Activated T-cell treated with anti-CD3 and anti-CD28 coated beads, Interleukin-2, amount 50 U/mL, for 4 hours (primary cell): ENCODE measurements at places on chromosomes 16 and 17.
A peak's percentile ranks its signal among the peaks of the same experiment; 100 is the strongest.

DNA sequence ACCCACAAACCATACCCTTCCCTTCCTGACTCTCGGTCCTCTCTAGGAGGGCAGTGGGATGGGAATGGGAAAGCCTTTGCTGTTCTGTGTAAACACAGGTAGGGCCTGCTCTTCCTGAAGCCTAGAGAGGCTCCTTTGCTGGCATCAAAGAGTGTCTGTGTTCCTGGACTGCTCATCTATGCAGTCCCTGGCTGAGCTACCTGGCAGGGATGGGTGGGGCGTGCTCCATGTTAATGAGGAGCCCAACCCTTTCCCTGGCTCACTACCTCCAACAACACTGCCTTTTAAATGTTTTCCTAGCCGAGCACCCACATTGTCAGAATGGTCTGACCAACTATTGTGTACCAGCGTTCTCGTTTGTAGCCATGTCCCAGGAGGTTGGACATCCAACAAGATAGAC is 26.6 kb upstream of the NAGLU start:
- no peak for DNase-seq

DNA sequence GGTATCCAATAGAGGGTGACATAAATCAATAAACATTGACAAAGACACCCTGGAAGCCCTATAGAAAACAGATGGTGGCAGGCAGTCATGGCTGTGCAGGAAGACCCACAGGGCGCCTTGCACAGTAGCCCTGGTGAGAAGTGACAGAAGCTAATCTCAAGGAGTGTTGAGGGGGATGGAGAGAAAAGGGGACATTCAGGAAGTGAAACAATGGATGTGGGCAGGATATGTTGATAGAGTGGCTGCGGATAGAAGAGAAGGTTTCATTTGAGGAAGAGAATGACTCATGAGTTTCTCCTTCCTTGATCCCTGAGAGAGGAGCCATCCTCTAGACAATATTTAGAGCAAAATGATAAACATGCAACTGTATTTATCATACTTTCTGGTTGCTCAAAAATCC is 468.8 kb upstream of the HSBP1 start:
- DNase-seq: no peak

- DNase-seq: no peak
Measured at GRCh38 chr17:2745317-2746037, 4.0 kb downstream of the CCDC92B start.

GRCh38 chr16:68387301-68387700 is 61.0 kb downstream of the SMPD3 start:
- no peak for DNase-seq

DNA sequence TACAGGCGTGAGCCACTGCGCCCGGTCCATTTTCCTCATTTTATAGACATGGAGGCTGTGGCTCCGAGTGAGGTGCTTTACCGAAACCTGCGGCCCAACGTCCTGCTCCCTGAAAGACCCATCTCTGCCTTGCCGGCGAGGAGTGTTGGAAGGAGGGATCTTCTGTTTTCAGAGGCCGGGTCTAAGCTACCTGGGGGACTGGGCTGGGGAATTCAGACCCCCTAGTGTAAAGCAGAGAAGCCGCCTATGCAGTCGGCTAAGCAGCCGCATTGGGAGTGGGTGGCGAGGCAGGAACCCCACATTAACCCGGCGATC is 16.3 kb downstream of the MEOX1 start:
- no peak for DNase-seq

GRCh38 chr16:19878757-19879156 is 5.9 kb downstream of the GPRC5B start:
- DNase-seq: no peak

- no peak for DNase-seq
Measured at GRCh38 chr16:68257251-68257905, 6.9 kb upstream of the SLC7A6 start.

DNA sequence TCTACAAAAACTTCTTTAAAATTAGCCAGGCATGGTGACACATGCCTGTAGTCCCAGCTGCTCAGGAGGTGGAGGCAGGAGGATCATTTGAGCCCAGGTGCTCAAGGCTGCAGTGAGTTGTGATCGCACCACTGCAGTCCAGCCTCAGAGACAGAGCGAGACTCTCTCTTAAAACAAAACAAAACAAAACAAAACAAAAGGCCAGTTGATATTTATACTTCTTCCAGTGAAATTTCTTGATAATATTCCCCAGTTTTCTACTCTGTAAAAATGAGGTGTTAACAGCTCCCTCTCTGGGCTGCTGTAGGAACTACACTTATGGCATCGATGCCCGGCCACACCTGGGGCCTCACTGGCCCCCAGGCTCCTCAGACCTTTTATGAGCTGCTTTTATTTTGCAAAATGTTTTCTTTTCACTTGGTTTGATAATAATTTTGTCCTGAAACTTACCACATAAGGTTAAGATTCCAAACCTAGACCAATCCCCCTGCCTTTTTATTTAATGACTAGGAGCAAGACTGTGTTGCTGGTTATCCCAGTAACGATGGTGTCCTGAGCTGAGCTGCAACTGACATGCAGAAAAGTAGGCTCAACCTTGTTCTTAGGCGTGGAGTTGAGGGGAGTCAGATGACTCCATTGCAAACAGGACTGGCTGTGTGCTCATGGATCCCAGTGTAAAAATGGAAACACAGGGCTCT is 17.6 kb downstream of the MAPK8IP3 start:
- DNase-seq: peak; percentile 28
